ENCODE measurements at places on chromosomes 12 and 14.
A peak's percentile ranks its signal among the peaks of the same experiment; 100 is the strongest.

DNA sequence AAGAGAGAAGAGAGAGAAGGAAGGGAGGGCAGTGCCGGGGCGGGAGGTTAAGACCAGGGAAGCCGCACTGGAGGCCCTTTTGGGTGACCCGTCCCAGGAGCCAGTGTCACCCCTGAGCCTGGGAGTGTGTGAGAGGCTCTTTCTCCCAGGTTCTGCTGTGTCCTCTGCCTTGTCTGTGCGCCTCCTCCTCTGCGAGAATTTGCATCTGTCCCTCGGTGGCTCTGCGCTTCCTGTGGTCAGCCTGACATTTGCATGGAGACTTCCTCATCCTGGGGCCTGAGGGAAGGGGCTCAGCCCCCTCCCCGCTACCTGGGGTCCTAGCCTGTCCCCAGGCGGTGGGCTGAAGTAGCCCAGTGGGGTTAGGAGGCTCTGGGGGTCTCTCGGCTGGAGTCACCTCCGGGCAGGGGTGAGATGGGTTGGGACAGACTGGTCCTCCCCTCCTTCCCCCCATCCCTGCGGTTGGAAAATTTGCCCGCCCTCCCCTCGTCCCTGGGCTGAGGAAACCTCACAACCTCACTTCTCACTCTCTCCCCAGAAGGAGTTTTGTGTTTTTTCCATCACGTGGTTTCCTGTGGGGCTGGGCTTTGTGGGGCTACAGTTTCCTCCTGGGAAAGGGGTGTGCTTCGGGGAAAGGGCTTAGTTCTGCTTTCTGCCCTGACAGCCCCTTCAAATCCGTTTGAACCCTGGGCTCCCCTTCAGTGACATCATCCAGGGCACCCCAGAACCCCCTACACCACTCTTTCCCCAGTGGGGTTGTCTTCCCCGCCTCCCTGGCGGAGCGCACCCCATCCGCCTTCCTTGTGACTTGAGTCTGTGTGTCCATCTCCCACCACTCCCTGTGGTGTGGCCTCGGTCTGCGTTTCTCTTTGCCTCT, 2.5 kb downstream of the PTPN6 start:
- peak; percentile 78 for DNase-seq

GRCh38 chr12:100442403-100442802, 31.3 kb upstream of the NR1H4 start:
- no peak for DNase-seq

GRCh38 chr14:86619726-86620125, 1089.8 kb downstream of the FLRT2 start:
- DNase-seq, result no peak

DNA sequence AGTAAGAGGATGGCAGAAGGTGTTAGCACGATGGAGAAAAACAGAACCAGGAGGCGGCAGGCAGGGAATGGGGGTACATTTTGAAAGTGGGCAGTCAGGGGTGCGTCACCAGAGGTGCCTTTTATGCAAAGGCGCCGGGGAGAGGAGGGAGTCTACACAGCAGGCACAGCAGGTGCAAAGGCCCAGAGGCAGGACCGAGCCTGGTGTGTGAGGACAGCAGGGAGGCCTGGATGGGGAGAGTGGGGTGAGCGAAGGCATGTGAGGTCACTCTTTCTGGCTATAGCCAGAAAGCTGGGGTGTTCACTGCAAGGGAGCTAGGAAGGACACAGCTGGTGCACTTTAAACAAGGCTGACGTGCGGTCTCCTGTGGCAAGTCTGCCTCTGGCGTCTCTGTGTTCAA, 65.0 kb downstream of the NCOR2 start:
- no peak for DNase-seq

DNA sequence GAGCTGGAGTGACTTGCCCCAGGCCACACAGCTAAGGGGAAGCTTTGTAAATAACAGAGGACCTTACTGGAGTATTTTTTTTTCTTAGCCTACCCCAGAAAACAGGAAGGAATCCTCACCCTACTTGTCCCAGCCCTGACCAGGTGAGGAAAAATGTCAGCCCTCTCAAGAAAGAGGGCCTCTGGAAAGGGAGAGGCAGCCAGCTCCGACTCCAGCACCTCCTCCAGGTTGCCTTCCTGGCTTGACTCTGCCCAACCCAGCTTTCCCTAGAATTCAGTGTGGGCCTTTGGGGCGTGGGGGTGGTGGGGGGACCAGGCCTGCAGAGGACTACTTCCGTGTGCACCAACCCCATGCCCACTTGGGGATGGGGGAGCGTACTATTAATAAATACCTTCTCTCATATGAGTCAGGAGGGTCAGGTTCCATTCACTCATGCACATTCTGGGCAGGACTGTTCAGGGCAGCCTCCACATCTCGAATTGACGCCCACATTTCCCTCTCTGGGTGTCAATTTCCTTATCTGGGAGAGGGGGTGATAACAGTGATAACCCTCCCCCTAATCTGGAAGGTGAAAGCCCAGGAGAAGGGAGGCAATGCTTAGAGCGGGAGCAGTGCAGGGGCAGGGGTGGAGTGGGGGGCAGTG, 5.2 kb downstream of the RHOF start:
- no peak for DNase-seq
